Epithelial cell of esophagus (primary cell): ENCODE measurements at places on chromosomes 6 and 20.
A peak's percentile ranks its signal among the peaks of the same experiment; 100 is the strongest.

DNA sequence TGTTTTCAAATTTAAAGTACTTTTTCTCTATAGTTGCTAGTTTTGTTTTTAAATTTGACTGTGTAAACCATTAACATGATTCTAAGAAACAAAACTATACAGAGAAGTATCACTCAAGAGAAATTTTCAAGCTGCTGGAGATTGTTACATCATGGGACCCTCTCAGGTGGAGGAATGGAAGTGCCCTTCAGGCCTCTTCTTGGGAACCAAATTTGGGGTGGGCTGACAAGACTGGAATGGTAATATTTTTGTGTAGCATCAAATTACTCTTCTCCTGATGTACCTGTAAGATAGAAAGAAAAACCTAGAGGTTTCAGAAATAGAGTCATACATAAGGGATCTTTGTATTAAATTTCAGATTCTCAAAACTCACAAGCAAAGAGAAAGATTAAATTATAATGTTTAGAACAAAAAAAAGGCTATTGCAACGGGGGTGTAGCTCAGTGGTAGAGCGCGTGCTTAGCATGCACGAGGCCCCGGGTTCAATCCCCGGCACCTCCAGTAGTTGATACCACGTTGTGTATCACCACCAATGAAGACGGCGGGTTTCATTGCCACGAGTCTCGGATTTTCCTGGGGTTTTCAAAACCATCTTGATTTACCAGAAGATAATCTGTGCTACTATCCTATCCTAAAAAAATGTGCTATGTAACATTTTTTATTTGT, 193.7 kb downstream of the GPX5 start:
- peak; percentile 64 for DNase-seq

- DNase-seq: no peak
These were observed 71.7 kb upstream of the ZMYND8 start for GRCh38 chr20:47428164-47428563.

- no peak for DNase-seq
These were observed 55.6 kb upstream of the NEDD9 start for GRCh38 chr6:11288065-11288464.

GRCh38 chr6:93350774-93351173, 68.6 kb downstream of the EPHA7 start:
- no peak for DNase-seq

- no peak for DNase-seq
These were observed 130.8 kb upstream of the TNFAIP3 start for GRCh38 chr6:137736048-137736818.

- no peak for DNase-seq
These were observed 369.9 kb downstream of the CDH26 start for GRCh38 chr20:60327971-60328660.

DNA sequence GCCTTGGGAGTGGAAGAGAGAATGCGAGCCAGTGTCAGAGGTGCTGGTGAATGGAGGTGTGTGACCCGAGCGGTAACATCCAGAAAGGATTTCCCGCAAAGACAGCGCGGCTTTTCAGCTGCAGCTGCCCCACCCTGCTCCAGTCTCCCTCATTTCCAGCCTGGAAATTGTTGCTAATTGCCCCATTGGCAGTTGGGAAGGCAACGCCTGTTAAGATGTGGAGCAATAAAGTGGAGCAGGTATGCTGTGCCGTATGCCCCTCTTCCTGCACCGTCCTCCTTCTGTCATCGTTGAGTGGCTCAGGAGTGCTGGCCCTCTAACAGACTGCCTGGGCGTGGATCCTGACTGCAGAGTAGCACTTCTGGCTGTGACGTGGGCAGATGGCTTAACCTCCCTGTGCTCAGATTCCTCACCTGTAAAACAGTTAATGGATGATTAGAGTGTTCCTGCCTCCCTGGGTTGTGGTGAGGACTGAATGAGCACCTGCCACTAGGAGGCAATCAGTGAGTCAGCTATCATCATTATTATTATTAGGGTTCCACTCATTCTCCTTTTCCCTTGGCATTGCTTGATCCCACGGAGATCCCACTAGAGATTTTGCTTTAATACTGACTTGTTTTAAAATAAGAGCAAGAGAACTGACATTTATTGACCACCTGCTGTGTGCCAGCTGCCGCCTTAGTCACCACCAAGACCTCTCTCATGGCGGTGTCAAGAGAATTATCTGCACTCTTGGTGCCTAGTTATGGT, 11.7 kb downstream of the ARFGEF2 start:
- DNase-seq: no peak

DNA sequence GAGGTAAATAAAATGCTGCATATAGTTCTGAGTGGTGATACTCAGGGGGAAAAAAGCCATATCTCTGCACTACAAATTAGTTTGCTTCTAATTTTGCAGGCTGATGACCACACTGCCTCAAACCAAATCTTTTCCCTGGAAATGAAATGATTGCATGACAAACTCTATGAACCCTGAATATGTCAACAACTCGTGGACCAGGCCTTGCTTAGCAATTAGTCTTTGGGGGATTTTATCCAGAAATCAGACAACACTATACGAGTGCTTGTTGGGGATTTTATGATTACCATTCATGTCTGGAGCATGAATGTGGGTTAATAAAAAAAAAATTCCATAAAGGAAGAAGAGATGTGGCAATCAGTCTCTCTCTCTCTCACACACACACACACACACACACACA, 42.0 kb downstream of the SOBP start:
- no peak for DNase-seq

GRCh38 chr6:43887340-43887858, 117.4 kb downstream of the VEGFA start:
- DNase-seq: no peak

DNA sequence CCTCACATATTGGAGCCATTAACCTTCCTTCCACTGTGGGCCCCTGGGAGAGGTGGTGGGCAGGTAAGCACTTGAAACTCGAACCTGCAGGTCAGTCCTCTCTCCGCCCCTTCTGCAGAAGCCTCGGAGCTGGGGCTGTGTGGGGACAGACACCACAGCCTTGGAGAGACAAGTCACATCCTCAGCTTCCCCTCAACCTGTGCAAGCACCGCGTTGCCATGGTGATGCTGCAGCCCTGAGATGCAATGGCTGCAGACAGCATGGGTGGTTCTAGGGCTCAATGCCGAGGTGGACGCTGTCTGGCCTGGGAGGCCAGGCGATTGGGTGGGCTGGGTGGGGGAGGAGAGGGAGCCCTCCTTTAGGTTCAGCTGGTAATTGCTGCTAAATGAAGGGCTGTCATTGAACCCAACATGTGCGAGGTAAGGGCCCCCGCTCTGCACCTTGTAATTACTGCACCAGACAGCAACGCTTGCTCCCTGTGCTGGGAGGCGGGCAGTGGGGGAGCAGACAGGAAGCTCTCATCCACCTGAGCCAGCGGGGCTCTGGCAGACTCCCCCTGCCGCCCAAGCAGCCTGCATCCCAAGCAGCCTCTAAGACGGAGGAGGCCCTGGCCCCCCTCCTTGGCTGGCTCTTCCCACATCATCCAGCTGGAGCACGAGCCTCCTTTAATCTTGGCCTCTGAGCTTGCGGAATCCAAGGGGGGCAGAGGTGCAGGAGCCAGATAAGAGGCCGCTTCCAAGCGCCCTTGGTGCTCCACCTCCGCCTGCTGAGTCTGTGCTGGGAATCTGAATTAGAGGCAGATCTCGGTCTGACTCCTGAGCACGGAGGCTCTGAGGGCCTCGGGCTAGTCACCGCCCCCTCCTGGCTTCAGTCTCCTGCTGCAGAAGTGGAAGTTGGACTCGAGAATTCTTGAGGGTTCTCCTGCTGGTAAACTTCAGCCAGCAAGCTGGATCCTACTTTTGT, 39.8 kb upstream of the CDH22 start:
- no peak for DNase-seq

DNA sequence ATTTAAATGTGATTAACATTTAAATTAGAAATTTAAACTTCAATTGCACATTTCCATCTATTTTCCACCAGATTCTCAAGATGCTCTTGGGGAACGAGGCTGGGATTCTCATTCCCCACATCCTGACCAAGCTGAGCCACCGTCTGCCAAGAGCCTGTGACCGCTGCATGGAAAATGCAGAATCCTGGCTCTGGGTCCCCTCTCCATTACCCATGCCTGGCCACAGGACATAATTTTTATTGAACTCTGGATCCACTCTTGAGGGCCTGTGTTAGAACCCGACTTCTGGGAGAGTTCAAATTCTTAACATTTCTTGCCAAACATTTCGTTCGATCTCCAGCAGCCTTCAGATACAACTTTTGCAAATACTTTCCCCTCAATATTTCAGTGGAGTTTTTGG, 201.6 kb upstream of the SNX9 start:
- no peak for DNase-seq

GRCh38 chr20:44886828-44887227, 1.3 kb downstream of the YWHAB start:
- DNase-seq: no peak

DNA sequence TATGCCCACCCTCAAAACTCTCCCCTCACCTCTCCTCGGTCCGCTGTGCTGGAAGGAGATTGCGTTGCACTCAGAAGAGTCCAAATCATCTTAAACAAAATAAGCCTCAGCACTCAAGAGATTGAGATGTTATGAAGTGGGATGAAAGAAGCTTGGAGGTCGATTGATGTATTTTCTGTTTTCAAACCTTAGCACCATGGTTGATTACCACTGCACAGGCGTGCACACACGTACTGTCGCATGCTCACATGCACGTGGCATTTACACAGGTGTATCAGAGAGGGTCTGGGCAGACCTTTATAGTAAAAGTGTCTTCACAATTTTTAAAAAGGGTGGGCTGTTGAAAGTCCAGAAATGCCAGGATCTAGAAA, 612 bp upstream of the AGPAT4 start:
- DNase-seq: no peak

DNA sequence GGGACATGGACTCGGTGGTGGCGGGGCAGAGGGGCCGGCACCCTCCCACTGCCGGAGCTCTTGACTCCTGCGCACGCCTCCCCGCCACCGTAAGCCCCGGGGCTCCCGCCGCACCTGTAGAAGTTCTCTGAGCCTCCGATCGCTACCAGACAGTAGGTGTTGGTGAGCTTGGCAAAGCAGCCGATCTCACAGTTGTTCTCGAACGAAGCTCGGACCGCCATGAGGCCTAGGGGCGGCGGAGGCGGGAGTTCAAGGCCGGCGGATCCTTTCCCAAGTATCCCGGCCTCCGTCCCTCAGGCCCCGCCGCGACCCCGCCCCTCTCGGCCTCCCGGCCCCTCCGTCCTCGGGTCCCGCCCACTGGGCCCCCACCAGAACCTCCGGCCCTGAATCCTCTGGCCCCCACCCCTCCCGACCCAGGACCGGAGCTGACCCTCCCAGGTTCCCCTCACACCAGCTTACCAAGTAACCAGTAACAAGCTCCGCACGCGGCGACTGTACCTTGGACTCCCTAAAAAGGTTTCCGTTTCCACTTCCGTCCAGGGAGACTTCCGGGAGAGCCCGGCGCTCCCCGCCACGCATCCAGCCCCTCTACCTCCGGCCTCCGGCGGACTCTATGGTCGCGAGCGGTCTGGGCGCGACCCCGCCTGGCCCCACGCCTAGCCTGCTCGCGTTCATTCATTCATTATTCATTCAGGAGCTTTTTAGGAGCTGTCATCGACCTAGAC, at the start of gene EIF6:
Gene EIF6 (minus strand): TSS at position 506 of the 725 bp plus-strand sequence. CDS start 285 bp downstream, at position 221.
- DNase-seq: peak; percentile 83

- no peak for DNase-seq
These were observed 77.2 kb upstream of the TPD52L1 start for GRCh38 chr6:125076482-125076742.

DNA sequence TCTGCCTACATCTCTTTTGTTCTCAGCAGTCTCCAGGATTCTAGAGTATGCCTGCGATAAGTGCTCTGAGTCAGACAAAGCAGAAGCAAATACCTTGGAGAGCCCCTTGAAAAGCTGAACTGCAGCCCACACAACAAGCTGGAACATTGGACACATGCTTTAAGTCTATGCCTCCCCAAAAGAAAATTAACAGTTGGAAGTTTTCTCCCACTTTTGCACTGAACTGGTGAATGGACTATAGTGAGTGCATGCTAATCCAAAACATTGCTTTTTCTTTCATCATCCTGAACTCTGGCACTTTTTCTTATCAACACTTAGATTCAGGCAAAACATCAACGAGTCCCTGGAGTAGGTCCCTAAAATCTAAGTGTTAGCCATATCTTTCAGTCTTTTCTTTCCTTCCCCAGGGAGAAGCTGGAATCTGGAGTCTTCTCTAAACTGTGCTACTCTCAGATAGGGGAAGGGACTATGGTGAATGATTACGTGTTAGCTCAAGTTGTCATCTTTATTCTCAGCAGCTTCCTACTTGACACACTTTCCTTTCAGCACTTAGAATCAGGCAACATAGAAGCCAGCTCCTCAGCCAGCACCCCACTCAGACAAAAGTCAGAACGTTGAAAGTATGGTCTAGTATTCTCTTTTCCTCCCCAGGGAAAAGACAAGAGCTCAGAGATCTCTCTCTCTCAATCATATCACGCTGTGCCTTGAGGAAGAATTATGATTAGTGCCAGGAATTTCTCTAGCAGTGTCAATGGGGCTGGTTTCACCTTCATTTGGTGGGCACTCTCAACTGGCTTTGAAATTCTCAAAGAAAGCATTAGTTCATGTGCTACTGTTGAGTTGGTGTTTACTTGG, 811.0 kb upstream of the GJE1 start:
- no peak for DNase-seq

DNA sequence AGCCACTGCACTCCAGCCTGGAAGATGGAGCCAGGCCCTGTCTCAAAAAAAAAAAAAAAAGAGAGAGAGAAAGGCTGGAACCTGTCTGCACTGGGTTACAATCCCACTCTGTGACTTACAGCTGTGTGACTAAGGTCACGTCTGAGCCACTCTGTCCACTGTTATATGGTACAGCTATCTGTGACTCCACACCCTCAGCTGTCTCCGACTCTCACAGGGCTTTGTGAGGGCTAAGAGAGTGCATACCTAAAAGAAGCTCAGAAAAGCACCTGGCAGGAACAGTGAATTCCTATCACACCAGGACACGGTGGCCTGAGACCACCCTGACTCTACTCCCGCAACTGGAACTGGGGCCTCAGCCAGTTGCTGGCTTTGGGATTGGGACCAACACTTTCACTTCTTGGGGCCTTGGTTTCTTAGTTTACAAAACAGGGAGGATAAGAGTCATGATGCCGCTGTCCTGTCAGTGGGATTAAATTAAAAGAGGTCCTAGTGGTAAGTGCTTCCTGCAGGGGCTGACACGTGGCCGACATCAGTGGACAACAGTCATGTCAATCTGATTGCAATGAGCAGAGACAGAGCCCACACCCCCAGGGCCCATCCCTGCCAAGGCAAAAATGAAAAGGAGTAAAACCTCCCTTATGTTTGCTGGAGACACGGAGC, 5.7 kb upstream of the CD93 start:
- no peak for DNase-seq

- no peak for DNase-seq
These were observed 3.5 kb downstream of the OCSTAMP start for GRCh38 chr20:46546936-46547335.

- DNase-seq: peak; percentile 63
These were observed 3.9 kb upstream of the TEAD3 start for GRCh38 chr6:35500782-35501181.

DNA sequence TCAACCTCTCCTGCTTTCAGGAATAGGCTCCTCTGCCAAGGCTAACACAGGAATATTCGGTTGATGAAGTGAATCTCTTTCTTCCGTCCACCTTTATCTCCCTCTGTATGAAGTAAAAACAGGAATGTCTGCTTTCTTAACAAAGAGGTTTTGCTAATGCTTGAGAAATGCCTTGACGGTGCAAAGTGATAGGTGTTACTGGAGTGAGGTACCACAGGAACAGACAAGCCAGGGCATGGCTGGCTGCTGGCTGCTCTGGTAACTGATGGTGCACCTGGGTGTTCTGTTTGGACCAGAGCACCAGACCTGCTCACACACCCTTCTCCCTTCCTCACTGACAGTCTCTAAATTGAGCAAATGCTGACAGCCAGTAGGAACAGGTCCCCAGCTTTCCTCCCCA, 174.0 kb upstream of the FBXL4 start:
- peak; percentile 92 for DNase-seq
